ENCODE measurements at places on chromosomes 7 and 10. TPM values are rescaled to one million over a fixed set of nuclear protein-coding genes. Genes with fewer than 3 reads are reported as not detected.

The CTTNBP2 gene
- total RNA-seq = 1.0 TPM

DNA sequence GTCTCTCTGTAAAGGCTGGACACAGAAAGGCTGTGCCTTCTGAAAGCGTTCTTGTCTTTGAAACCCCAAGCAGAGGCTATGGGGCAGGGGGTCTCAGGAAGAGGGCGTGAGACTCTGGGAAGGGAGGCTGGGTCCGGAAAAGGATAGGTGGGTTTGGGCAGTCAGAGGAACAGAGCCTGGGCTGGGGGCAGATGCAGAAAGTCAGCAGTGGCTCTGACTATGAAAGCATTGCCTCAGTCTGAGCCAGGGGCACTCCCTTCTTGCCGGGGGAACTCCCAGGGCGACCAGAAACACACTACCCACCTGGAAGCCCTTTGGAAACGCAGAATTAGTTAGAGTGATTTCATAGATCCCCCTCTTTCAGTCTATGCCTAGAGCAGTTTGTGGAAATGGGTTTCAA lies 72.0 kb downstream of the VWA2 start:
- DNase-seq = no peak

DNA sequence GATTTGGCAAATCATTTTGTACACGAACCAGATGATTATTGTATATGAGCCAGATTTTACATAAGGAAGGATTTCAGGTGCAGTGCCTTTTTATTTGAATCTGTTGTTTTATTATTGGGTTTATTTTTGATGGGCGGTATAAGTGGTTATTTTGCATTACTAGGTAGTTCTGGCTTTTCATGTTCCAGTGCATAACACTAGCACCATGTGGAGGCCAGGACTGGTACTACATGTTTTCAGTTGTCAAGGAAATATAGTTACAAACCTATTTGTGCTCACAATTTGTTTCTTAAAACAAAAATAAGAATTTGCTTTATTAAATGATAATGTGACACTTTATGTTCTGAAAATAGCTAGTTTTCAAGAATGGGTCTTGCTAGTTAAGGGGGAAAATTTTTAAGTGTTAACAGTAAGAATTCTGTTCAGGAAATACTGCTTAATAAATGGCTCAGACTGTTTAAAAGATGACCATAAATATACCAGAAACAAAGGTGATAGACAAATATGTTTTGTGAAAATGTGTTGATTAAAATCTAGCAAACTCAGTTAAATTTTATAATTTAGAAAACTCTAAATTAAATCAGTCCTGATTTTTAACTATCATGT lies 7.1 kb upstream of the SEMA3E start:
- peak; percentile 72 for DNase-seq

- no peak for DNase-seq
These were observed 191.0 kb downstream of the CAMK1D start for GRCh38 chr10:12540341-12540781.

- DNase-seq = no peak
These were observed 9.6 kb downstream of the MYO1G start for GRCh38 chr7:44969049-44969700.

DNA sequence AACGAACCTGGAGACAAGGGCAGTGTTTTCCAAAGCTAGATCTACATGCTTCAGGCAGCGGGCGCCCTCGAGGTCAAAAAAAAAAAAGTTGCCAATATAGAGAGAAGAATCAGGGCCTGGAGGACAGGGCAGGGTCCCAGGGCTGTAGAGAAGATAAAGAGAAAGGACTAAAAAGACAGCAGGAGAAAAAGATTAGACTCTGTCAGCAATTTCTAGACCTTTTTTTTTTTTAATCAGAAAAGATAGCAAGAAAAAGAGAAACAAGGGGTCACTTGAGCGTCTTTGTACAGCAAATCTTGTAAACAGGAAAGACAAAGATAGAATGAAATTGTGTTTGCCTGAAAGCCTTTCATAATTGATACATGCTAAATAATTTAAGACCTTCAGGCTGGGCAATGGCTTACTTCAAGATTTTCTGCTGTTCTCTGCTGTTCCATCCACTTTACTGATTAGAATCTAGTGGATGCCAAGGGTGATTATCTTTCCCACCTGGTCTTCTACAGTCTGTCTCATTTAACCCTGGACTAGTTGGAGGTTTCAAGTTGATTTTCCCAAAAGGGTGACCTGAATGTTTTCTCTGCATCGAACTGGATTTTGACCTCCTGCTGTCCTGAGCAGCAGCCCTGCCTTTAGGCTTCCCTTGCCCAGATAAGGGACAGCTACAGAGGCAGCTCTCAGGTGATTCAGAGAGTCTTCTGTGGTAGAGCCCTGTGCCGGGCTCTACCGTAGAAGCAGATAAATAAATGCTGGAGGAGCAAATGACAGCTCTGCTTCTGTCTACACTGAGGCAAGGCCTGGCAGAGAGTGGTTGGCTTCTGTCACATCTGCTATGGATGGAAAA lies 5.1 kb downstream of the LMOD2 start:
- no peak for DNase-seq

The CLEC5A gene
- total RNA-seq = not detected

The AOC1 gene
- 0.15 TPM for total RNA-seq

DNA sequence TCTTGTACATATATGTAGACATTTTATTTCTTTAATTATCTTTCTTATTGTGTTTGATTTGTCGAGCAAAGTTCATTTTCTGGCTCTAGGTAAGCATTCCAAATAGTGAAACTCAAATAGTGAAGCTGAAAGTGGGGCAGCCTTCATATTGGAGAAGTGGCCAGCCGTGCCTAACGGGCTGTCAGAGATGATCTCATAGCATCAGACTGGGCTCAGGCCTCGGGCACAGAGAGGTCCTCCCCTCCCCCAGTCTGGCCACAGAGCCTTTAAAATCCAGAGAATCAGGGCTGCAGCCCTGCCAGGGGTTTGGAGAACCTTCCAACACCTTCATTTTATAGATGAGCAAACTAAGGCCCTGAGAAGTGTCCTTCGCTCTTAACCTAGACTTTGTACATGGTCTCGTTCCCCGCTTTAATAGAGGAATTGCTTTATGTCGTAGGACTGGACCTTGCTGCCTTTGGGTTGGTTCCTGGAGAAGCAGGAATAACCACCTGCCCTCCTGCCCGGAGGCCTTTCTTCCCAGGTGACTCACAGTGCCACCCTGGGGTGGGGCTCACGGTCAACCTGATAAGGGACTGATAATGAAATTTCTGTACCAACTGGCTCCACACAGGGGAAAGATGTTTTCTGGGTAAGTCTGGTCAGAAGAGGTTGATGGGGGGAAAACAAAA lies 7.3 kb downstream of the TSPAN15 start:
- no peak for DNase-seq

DNA sequence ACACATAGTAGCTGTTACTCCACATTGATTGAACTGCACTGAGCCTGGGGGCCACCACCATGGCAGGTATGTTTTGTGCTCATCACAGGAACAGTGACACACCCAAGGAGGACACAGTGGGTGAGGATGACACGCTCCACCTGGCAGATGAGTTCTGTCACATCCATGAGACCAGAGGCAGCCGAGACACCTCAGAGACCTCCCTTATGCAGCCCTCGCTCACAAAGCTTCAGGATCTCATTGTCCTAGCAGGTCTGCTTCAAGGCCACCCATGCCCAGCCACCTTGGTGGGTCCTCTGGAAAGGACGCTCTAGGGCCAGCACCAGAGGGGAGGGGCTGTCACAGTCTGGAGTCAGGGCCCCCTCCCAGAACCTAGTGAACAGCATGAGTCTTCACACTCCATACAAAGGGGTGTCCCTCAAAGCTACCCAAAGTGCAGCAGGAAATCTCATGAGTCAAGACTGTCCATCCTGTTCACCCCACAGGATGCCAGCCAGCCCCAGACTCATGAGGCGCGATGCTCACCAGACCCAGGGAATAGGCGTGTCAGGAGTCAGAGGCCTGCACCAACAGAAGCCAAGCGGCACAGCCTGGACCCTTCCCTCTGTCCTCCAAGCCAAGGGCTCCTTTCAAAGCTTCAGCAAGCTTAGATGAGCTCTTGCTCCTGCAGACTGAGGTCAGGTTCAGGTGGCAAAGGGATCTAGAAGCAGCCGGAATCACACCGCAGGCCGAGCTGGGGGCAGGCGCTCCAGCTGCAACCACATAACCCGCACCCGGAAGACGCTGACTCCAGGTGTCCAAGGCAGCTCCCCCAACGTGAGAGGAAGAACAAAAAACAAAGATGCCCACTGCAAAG lies 9.6 kb downstream of the FAM53B start:
- DNase-seq = no peak

DNA sequence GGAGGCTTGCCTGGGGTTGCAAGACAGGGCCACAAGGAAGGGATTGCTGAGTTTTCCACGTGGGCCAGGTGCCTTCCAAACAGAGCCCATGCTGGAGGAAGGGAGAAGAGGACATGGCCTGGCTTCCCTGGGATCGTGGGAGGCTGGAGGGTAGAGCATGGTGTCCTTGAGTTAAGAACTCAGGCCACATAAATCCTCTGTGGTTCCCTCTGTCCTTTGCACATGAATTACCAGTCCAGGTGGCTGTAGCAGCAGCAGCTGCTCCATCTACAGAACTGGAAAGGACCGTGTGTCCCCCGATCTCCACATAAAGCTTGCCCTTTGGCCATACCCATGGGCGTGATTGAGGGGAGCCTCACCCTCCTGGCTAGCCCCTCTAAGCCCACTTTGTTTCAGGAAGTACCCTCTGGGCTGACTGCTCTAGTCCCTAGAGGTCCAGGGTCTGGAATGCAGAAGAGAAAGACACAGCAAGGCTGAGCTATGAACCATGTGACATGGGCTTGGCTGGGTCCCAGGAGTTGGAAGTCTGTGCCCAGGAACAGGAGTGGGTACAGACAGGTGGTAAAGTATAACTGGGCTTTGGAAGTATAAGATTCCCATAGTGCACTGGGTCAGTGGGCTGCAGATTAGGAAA lies 84.9 kb downstream of the C10orf105 start:
- no peak for DNase-seq

DNA sequence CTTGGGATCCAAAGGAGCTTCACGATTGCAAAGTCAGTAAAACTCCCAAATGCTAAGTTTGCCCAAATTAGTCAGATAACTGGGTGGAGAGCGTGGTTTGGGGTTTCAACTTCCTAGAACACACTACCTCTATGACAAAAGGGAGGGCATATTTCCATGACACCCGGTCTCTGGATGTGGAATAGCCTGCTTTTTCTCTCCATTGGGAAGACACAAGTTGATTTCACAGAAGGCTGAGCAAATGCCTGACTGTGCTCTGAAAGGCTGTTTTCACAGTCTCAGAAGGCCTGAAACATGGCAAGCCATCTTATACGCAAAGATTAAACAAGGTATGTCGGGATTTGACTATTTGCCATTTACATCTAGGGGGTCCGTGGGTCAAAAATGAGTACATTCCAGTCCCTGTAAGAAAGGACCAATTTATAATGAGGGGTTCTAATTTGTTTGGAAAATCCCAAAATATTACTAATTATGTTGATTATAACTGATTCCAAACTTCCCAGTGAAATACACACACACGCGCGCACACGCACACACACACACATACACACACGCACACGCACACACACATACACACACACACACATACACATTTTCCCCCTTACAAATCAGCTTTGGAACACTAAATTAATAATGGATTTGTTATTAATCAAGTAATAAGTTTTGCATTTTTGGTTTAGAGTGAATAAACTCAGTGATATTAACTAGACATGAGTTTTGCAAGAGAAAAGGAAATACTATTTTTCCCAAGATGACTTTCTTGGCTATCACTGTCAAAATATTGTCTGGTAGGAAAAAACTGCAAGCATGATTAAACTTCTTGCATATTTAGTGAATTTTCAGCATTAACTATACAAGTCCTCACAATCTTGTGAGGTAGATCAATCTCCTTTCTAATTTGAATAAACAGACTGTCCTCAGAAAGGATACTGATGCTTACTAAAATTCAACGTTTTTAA lies 105.0 kb downstream of the PRTFDC1 start:
- DNase-seq = no peak

The SPDYE17 gene
- total RNA-seq = not detected

DNA sequence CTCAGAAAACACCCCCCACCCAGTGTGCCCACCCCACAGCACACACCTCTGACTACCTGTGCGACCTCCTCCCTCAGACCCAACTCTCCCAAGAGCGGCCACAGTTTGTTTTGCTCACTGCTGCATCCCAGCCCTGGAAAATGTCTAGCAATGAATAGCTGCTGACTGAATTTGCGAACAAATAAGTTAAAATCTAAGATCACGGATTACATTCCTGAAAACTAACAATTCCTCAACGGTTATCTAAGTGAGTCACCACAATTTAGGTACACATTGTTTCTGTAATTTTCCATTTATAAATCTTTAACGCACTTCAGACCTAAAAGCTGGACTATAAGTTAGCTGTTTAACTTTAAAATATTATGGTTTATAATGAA lies 235.2 kb downstream of the ZMYND11 start:
- no peak for DNase-seq

The CAV2 gene
- 217 TPM for total RNA-seq

GRCh38 chr10:62634576-62634975 lies 169.9 kb upstream of the ADO start:
- no peak for DNase-seq

DNA sequence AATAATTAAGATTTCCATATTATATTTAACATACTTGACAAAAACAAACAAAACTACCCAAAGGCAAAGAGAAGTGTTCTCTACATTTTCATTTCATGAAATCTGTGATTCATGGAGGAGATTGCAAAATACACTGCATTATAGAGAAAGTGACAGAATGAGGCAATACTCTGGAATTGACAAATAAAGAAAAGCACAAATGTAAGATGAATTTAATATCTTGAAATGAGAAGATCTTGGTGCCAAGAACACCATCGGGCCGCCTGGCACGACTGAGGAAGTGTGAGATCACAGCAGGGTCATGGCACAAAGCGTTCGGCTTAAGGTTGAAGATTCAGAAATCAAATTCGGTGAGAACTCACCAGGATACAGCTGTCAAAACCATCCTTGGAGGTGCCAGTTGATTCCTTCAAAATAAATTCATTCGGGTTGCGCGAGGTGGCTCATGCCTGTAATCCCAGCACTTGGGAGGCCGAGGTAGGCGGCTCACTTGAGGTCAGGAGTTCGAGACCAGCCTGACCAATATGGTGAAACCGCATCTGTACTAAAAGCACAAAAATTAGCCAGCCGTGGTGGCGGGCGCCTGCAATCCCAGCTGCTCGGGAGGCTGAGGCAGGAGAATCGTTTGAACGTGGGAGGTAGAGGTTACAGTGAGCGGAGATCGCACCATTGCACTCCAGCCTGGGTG lies 174.0 kb upstream of the PFKP start:
- DNase-seq = no peak

The GRIFIN gene
- not detected for total RNA-seq

- DNase-seq = no peak
These were observed 1.0 kb upstream of the LRRTM3 start for GRCh38 chr10:66924674-66925345.

DNA sequence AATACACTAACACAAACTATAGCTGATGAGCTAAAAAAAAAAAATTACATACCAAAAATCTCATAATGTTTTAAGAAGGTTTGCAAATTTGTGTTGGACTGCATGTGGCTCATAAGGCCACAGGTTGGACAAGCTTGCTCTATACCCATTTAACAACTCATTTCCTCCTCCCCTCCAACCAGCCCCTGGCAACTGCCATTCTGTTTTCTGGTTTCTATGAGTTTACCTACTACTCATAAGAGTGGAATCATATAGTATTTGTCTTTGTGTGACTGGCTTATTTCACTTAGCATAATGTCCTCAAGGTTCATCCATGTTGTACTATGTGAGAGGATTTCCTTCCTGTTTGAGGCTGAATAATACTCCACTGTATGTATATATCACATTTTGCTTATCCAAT lies 100.4 kb upstream of the ARHGAP21 start:
- DNase-seq = no peak
